ENCODE measurements at places on chromosomes 7 and 10.

DNA sequence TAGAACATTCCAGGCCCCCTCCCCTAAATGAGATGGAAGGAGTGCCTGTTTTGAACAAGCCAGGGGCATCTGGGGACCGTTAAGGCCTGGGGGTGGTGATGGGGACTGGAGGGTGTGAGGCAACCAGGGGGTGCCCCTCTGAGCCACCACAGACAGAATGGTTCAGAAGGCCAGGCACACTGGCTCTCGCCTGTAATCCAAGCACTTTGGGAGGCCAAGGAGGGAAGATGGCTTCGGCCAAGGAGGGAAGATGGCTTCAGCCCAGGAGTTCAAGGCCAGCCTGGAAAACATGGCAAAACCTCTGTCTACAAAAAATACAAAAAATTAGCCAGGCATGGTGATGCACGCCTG is 173.2 kb upstream of the TNRC18 start:
- no peak for DNase-seq

- no peak for DNase-seq
These were observed 645.9 kb downstream of the XPNPEP1 start for GRCh38 chr10:109277456-109277855.

DNA sequence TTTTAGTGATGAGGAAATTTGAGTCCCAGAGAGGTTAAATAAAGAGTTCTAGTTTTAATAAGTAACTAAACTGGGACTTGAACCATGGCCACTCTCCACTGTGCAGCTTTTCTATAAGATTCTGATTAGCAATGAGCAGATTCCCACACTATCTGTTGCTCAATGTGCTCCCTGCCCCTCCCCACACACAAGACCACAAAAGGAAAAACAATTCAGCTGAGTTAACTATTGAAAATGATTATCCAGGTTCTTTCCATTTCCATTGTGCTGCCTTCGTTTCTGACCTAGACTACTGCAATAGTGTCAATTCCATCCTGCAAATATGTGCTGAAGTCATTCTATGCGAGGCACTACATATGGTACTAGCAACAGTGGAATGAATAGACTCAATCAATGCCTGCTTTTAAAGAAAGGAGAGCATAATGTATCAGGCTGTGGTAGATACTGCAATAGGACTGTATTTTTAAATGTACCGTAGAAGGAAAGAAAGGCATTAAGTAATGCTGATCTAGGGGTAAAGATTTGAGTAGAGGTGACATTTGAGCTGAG is 97.0 kb downstream of the SEMA3C start:
- no peak for DNase-seq

DNA sequence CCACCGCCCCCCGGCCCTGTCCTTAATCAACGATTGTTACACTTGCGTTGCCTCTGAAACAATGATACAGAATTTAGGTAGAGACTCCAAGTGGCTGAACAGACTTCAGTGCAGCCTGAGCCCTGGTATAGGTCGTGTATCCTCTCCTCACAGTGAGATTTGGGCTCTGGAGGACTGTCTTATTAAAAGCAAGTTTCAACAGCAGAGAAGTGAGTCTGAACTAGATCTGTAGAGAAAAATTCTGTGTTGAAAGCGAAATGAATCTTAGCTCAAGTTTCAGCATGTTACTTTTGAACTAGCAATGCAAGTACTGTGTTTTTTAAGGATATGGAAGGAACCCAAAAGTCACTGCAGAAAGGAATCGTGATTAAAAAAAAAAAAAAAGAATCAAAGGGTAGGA is 103.1 kb downstream of the HOXA1 start:
- DNase-seq: no peak

DNA sequence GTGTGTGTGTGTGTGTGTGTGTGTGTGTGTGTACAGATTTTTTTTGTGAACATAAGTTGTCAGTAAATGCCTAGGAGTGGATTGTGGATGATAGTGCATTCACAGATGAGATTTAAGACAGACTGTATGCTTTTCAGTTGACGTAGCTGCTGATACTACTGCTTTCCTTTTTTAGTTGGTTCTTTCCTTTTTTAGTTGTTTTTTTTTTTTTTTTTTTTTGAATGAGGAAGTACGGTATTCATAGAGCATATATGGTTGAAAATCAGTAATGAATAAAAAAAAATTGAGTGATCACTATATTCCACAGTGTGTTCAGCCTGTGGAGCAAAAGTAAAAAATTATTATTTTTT is 80.5 kb downstream of the RBM33 start:
- no peak for DNase-seq

GRCh38 chr10:49709934-49710333 is 30.5 kb downstream of the C10orf53 start:
- DNase-seq: no peak

DNA sequence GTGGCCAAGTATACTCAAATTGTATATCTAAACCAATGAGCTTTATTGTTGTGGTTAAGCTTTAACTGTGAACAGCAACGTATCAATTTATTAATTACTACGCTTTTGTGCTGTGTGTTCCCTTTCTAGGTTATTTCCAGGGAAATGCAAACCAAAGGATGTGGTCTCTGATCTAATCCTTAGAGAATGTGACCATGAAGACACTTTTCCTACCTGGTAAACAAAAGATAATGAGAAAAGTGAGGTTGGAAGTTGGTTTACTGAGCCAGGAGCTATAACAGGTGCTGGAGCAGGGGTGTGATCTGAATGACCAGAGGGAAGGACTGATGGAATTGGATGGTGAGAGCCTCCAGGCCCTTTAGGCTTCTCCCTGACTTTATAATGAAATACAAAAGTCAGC is 25.4 kb upstream of the CALU start:
- DNase-seq: no peak

DNA sequence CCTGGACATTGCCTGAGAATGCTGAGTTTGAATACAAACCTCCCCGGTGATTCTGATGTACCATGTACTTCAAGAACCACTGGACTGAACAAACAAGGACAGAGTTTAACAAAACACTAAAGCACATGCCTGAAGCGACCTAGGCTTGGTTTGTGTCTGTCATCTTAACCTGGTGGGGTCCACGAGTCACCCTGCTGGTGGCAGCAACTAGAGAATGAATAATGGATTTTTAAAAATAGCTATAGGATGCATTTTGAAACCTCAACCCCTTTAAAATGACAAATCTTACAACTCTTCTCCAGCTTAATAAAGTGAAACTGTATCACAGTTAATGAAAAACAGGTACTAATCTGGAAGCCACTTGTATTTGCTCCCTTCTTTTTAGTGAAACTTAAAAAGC is 25.2 kb downstream of the CDHR3 start:
- DNase-seq: no peak

DNA sequence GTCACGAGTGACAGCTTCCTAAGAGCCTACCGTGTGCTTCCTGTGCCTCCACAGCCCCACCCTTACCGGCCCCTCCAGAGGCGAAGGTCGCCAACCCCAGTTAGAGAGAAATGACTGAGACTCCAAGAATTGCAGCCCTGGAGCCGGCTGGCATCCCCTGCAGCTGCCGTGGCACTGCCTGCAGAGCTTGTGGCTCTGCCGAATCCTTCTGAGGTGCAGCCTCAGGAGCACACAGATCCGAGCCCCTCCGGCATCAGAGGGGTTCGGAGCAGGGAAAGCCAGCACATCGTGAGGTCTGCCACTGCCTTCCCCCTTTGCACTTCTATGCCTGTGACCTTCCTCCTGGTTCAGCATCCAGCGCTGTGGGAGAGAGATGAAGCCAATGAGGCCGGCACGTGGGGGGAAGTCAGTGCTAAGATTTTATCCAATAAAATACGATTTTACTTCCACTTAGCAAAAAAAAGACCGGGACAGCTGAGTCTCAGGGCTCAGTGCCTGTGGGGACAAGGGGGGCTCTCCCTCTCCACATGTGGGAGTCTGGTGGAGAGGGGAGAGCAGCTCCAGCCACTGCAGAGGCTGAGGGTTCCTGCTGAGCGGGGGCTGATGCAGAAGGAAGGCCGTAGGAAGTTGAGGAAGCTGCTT is 80.1 kb downstream of the TCERG1L start:
- DNase-seq: no peak

DNA sequence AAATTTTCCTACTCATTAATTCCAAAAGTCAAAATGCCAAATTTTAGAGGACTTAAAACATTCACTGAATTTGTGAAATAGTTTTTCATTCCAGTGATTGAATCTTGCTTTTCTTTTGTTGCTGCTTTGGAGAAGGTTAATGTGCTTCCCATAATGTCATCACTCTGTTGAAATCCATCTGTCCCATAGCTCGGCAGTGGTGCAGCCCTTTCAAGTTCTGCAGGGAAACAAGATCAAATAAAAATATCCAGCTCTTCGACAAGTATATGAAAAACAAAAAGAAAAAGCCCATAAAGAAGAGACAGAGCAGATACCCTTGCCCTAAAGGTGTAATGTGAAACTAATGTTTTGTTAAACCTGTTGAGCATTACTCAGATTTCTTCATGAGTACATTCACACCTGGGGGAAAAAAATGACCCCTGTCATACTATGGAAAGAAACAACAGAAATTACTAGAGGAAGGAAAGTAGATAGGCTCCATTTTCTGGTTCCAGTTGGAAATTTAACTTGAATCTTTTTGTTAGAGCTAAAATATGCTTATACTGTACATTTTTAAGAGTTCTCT is 35.1 kb downstream of the AGR3 start:
- DNase-seq: no peak

DNA sequence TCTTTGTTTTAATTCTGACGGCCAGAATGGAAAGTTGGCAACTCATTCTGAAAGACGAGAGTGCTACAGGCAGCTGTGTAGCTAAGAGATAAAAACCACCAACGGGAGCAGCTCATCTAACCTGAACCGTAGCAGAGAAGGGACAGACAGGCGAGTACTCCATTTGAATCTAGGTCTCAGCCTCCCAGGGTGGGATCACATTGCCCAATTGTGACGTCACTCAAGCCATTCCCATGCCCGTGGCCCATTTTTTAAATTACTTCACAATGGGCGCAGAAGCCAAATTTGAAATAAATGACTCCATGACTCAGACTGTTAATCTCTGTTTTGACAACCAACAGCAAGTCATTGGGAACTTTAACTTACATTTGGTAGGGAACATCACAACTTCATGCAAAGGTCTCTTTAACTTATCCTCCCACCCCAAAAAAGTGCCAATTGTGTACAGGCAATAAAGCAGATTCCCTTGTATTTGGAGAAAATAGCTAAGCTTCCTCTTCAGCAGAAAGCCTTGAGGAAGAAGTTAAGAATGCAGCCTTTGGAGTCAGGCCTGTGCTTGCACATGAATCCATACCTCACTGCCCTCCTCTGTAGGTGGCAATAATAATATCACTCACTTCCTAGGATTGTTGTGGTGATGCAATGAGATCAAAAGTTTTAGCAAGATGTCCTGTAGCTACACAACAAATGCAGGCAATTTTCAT is 93.2 kb upstream of the KIF5B start:
- DNase-seq: no peak

DNA sequence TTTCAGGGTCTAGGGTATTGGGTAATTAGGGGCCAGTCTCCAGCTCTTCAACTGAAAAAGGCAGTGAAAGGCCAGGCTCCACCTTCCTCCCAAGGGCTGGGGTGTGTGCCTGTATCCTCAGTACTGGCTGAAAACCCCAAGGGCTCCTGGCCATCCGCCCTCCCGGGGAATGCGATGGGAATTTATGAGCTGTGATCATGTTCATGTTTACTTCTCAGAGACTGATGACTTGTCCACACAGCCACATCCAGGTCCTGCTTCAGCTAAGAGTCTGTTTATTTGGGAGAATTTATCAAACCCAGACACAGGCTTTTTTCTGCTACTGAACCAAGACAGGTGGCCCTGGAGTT is 91.7 kb downstream of the CCDC3 start:
- no peak for DNase-seq

DNA sequence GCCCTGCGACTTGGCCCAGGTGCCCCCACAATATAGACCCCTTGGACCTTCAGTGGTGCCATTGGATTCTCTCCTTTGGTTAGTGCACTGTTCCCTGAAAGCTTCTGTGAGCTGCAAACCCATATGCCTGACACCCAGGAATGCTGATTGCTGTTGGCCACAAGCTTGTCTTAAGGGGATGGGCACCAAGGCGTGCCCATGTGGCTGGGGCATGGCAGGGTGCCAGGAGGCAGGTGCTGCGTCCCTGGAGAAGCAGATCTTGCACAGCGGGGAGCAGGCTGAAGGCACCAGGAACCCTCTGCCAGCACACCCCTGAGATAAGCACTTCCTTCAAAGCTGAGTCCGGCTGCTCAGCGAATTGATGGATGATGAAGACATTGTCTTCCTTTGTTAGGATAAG is 411.8 kb downstream of the SDK1 start:
- no peak for DNase-seq

DNA sequence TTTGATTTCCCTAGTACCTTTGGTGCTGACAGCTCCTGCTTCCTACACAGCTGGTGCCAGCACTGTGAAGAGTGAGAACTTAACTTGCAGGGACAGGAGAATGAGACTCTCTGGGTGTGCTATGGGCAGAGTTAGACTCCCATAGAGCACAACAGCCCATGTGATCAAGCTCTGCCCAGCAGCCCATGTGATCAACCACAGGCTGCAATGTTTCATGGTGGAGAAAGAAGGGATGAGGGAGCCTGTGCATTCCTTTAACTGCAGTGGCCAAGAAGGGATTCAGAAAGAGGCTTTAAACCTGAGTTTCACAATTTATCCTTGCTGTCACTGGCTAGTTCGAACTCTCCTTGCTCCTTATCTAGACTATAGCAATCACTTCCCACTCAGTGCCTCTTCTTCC is 10.0 kb upstream of the MEST start:
- DNase-seq: no peak

DNA sequence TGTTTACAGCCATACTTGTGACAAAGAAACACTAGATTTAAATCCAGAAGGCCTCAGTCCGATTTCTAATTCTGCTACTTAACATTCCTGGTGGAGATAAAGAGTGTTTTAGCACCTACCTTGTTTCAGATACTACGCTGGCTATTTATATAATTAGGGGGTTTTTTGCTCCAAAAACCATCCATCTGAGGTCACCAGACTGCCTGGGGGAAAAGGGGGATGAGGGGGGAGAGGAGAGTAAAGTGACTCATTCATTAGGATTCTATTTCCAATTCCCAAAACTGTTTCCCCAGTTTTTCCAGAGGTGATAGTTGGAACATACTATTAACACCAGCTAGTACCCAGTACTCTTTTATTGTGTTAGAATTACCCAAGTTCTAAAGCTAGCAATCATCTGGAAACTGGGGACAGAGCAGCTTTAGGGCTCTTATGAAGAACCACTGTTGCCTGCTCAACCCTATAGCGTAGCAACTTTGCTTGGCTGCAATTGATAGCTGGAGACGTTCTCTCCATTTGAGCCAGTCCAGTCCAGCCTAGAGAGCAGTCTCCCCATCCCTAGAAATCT is 6.6 kb downstream of the GCC1 start:
- DNase-seq: no peak

GRCh38 chr10:83078645-83079044 is 1060.7 kb upstream of the GHITM start:
- DNase-seq: no peak

- no peak for DNase-seq
These were observed 36.8 kb upstream of the INPP5F start for GRCh38 chr10:119689016-119689580.

- DNase-seq: no peak
These were observed 33.6 kb downstream of the TRRAP start for GRCh38 chr7:98911916-98912315.

GRCh38 chr7:108456845-108457540 is 757 bp upstream of the NRCAM start:
- no peak for DNase-seq

All from stimulated activated CD8-positive, alpha-beta memory T cell treated with anti-CD3 and anti-CD28 coated beads, Interleukin-2, amount 100 ng/mL, for 1 hour (primary cell).